ENCODE measurements at places on chromosomes 3 and 15. TPM values are rescaled to one million over a fixed set of nuclear protein-coding genes. Genes with fewer than 3 reads are reported as not detected.

GRCh38 chr3:102180280-102180931 is 254.4 kb upstream of the ZPLD1 start:
- no peak overlapping the region for H3K4me3 ChIP-seq
- DNase-seq: no peak
- H3K27ac ChIP-seq: peak overlapping the region; percentile 84
- H3K4me1 ChIP-seq: no peaks in the 10 kb centered on the region

DNA sequence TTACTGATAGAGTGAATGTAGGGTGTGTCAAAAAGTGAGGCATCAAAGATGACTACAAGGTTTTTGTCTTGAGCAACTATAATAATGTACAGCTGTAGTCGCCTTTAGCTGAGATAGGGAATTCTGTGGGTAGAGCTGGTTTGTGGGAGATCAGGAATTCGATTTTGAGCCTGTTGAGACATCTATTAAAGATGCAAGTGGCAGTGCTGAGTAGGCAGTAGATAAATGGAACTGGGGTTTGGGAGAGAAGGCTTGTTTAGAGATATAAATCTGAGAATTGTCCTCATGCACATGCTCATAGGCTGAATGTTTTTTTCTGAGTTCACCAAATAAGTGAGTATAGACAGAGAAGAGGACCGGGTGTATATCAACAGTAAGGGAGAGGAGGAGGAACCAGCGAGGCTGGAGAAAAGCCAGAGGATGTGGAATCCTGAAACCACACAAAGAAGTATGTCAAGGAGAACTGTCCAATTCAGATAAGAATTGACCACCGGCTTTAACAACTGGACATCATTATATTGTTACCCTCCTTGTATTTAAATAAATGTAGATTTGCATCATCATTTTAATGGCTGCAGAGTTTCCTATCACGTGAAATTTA is 146.0 kb upstream of the TNIK start:
- H3K27me3 ChIP-seq: no peaks in the 10 kb centered on the region
- H3K4me3 ChIP-seq: no peak overlapping the region
- no peak for DNase-seq
- H3K4me1 ChIP-seq: no peaks in the 10 kb centered on the region
- no peak overlapping the region for H3K27ac ChIP-seq

The ZNF860 gene
- 3.3 TPM for total RNA-seq

The PTX3 gene
- total RNA-seq: 10.1 TPM

DNA sequence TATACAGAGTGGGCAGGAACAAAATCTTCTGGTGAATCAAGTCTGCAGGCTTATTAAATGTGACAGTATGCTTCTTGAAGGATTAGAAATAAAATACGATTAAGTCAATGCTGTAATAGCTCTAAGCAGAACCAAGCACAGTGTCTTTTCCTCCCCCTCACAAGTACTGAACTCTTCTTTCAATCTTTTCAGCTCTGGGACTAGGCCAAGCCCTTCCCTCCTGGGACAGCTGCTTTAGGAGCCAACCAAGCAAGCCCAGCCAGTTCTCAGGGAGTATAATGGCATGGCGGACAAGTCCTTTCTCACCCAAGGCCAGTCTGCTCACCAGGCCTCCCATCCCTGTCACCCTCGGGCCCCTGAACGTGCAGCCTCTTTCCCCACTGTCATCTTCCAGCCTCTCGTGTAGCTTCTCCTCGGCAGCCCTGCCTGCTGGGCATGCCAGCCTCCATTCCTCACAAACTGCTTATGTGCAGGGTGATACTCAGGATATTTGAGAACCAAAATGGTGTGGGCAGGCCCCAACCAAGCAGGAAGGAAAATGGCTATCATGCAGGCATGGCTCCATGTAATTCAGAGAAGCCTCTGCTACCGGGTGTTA is 8.4 kb upstream of the PPP1R2 start:
- DNase-seq: no peak
- H3K27ac ChIP-seq: peak overlapping the region; percentile 38
- H3K36me3 ChIP-seq: no peaks in the 10 kb centered on the region
- H3K27me3 ChIP-seq: no peaks in the 10 kb centered on the region
- H3K4me3 ChIP-seq: no peak overlapping the region
- H3K4me1 ChIP-seq: no peaks in the 10 kb centered on the region

DNA sequence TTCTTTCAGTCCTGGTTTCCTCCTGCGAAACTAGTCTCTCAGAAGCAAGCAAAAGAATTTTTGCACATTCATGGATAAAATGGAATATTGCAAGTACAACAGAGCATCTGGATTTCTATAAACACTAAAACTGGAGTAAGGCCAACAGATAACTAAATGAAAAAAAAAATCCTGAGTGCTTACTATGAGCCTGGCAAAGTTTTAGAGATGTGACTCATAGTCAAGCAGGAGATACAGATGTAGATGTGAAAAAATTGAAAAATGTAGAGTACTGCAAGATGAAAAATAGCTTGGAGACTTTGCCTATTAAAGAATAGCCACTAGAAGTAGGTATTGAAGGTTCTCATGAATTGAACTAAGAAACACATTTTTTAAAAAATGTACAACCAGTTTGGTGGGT is 397.4 kb downstream of the OTOL1 start:
- H3K4me1 ChIP-seq: no peaks in the 10 kb centered on the region
- H3K27me3 ChIP-seq: no peaks in the 10 kb centered on the region
- DNase-seq: no peak
- no peak overlapping the region for H3K4me3 ChIP-seq
- H3K36me3 ChIP-seq: no peaks in the 10 kb centered on the region

DNA sequence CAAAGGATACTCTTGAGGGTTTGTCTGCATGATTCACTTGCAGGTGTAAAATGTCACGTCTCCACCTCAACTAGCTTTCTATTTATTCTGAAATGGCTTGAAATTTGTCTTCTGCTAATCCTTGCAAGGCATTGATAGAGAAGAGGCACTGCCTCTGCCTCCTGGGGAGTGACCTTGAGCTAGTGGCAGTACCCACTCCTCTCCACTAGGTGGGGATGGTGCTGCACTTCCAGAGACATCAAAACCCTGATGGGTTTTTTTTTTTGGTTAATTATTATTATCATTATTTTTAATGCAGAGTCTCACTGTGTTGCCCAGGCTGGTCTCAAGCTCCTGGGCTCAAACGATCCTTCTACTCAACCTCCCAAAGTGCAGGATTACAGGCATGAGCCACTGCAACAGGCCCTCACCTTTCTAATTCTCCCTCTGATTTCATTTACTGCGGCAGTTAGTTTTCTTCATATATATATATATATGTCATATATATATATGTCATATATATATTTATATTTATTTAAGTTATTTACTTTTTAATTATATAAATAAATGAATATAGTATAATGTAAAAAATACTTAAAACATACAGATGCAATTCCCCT is 117.6 kb upstream of the EIF1B start:
- peak; percentile 35 for DNase-seq
- H3K4me1 ChIP-seq: no peaks in the 10 kb centered on the region
- H3K27me3 ChIP-seq: no peaks in the 10 kb centered on the region
- no peak overlapping the region for H3K27ac ChIP-seq
- H3K36me3 ChIP-seq: no peaks in the 10 kb centered on the region

DNA sequence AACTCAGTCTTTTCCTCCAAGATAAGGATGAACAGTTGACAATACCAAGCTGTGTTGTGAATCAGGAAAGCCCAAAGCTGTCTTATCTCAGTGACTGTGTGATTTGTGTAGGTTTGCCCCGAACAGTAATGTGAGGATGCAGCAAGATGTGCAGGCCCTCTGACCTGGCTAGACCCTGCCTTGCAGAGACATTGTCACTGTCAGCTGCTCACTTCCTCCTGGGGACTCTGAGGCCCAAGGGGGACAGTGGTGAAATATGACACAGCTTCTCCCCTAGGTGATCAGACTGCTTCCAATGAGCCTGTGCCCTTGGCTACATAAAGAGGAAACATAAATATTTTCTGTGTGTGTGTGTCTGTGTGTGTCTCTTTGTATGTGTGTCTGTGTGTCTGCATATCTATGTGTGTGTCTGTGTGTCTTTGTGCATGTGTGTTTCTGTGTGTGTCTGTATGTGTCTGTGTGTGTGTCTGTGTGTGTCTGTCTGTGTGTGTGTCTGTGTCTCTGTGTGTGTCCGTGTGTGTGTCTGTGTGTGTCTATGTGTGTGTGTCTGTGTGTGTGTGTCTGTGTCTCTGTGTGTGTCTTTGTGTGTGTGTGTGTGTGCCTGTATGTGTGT is 21.7 kb downstream of the LRRK1 start:
- DNase-seq: no peak
- H3K36me3 ChIP-seq: no peaks in the 10 kb centered on the region
- H3K27me3 ChIP-seq: no peaks in the 10 kb centered on the region
- H3K27ac ChIP-seq: no peak overlapping the region
- no peaks in the 10 kb centered on the region for H3K4me1 ChIP-seq
- no peak overlapping the region for H3K4me3 ChIP-seq

DNA sequence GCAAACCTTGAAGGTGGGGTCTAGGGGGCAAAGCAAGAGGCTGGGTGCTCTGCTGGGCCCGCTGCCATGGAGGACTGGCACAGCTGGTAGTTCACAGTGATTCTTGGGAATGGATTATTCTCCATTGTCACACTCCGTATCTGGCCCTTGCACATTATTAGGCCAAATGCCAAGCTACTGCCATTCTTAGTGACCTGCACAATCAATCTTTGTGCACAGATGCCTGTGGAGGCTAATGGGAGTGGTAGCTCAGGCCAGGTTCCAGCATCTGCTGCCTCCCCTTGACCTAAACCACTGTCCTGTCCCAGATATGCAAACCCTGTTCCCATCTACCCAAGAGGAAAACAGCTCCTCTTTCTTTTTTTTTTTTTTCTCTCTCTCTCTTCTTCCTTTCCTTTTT is 67.5 kb downstream of the TIPARP start:
- no peaks in the 10 kb centered on the region for H3K27me3 ChIP-seq
- no peak overlapping the region for H3K27ac ChIP-seq
- no peak for DNase-seq

The MCF2L2 gene
- 1.5 TPM for total RNA-seq

DNA sequence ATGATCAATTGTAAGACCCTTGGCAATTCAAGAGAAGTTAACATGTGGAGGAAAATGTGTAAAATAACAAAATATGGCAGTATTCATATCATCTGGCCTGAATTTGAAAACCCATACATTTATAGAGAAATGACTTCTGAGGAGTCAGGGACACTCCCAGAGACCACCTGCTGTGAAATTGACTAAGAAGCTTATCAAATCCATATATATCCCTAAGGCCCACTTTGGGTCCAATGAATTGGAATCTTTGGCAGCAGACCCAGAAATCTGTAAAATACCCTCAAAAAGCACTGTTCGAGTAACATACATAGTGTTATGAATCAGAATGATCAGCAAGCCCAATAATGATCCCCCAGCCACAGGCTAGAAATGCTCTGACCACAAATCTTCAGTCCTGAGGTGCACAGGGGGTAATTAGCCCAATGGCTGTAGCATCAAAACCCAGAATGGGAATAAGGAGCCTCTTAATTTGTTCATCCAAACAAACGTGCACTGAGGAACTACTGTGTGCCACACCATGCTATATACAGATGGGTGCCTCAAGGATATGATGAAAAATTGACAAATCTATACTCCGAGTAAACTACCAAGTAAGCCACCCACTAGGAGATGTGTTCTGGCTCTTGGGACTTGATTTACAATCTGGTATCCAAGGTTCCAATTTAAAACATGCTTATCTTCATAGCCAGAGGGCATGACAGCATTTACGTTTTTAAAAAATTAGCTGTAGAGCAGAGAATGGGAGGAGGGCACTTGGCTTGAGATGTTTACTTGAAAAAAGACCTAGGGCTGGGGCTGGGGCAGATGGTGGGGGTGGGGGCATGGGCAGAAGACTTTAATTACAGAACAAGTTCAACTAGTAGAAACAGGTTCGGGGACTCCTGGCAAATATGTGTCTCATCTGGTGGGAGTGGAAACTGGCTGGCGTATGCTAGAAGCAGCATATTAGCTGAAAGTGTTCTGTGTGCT is 9.1 kb upstream of the ARHGEF3 start:
- H3K4me1 ChIP-seq: no peaks in the 10 kb centered on the region
- H3K4me3 ChIP-seq: no peak overlapping the region
- H3K27me3 ChIP-seq: no peaks in the 10 kb centered on the region

- H3K27me3 ChIP-seq: no peaks in the 10 kb centered on the region
- peak overlapping the region; percentile 26 for H3K27ac ChIP-seq
- DNase-seq: no peak
- no peaks in the 10 kb centered on the region for H3K36me3 ChIP-seq
- no peak overlapping the region for H3K4me3 ChIP-seq
- peaks cover 3% of the 10 kb centered on the region for H3K4me1 ChIP-seq
These were observed 71.4 kb upstream of the ROPN1 start for GRCh38 chr3:124063197-124063909.

The TGM5 gene
- 1.6 TPM for total RNA-seq

DNA sequence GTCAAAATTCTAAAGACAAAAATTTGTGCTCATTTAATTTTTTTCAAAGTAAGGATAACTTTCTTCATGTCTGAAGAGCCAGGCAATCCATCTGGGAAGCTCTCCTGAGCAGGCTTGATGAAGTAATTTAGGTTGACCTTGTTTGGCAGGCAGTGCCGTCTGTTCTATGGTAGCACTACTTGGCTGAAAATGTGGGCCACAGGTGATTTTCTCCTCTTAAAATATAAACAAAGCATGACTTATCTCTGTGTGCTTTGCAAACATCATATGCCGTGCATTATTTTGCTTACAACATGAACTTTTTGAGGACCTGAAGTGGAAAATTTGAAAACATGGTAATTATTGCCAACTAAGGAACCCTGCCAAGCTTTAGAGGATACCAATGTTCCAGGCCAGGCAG is 143.2 kb downstream of the RAP2B start:
- no peak overlapping the region for H3K4me3 ChIP-seq
- H3K27ac ChIP-seq: no peak overlapping the region
- no peak for DNase-seq

GRCh38 chr3:52529376-52530333 is 4.0 kb downstream of the NT5DC2 start:
- no peak overlapping the region for H3K4me3 ChIP-seq
- H3K36me3 ChIP-seq: no peaks in the 10 kb centered on the region
- no peaks in the 10 kb centered on the region for H3K27me3 ChIP-seq
- H3K27ac ChIP-seq: peak overlapping the region; percentile 31
- DNase-seq: peak; percentile 34

DNA sequence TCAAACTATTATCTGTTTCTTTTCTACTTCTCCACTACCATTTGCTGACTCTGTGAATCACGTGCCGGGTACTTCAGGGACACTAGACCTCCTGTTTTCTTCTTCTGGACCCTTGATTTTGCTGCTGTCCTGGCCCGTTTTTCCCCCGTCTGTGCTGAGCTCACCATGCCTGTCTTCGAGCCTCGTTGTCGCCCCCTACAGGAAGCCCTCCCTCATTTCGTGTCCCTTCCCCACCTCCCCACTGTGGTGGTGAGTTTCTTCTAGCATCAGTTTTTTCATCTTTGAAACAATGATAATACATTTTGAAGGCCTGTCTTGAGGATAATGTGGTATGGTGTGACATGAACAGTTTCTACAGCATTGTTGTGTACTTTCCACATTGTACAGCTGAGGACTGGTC is 12.8 kb downstream of the GABRG3 start:
- no peaks in the 10 kb centered on the region for H3K36me3 ChIP-seq
- no peak overlapping the region for H3K27ac ChIP-seq
- no peaks in the 10 kb centered on the region for H3K4me1 ChIP-seq

DNA sequence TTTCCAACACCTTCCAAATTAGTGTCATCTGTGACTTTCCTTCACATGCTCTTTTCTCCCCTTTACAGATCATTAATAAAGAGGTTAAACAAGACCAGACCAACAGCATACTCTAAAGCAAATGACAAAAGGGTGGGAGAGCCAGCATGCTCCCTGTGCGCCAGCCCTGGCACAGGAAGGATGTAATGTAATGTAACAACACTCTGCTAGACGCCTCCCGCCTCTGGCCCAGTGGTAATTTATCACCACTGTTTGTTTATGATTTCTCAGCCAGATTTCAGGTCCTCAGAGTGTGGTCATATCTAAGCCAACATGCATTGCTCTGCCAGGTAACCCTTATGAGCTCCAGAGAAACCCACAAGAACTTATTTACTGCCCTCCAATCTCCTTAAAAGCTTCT is 189.5 kb upstream of the WNT5A start:
- no peaks in the 10 kb centered on the region for H3K4me1 ChIP-seq
- H3K27ac ChIP-seq: no peak overlapping the region
- H3K4me3 ChIP-seq: no peak overlapping the region
- H3K36me3 ChIP-seq: no peaks in the 10 kb centered on the region
- no peak for DNase-seq

Data from breast epithelium (tissue), 4 donors.